Mesothelial cell of epicardium (in vitro differentiated cells): ENCODE measurements at places on chromosomes 4 and X.

DNA sequence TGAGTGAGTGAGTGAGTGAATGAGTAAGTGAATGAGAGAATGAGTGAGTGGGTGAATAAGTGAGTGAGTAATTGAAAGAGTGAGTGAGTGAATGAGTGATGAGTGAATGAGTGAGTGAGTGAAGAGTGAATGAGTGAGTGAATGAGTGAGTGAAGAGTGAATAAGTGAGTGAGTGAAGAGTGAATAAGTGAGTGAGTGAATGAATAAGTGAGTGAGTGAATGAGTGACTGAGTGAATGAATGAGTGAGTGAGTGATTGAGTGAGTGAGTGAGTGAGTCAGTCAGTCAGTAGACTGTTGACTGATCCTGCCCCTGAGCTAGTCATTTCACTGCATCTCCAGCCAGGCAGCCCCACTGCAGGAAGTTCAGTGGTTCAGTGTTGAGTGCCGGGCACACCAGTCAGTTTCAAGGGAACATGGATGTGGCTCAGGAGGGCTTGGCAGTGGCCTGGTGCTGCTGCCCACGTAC is 228.4 kb upstream of the PSAPL1 start:
- no peaks in the 10 kb centered on the region for H3K36me3 ChIP-seq
- H3K27me3 ChIP-seq: peaks cover 7% of the 10 kb centered on the region
- no peak for DNase-seq
- H3K4me3 ChIP-seq: no peak overlapping the region

GRCh38 chr4:100113096-100113495 is 77.2 kb downstream of the DDIT4L start:
- no peaks in the 10 kb centered on the region for H3K36me3 ChIP-seq
- DNase-seq: no peak
- no peaks in the 10 kb centered on the region for H3K27me3 ChIP-seq
- no peak overlapping the region for H3K4me3 ChIP-seq

DNA sequence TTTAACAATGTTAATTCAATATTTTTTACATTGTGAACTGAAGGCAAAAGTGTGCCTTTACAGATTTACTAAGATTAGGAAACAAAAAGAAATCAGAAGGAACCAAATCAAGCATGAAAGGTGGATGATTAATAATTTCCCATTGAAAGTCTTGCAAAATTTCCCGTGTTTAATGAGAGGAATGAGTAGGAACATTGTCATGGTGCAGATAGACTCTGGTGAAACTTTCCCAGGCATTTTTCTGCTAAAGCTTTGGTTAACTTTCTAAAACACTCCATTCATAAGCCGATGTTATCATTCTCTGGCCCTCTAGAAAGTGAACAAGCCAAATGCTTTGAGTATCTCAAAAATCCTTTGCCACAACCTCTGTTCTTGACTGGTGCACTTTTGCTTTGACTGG is 1522.8 kb upstream of the PABPC4L start:
- H3K27me3 ChIP-seq: no peaks in the 10 kb centered on the region
- no peaks in the 10 kb centered on the region for H3K36me3 ChIP-seq
- H3K27ac ChIP-seq: no peak overlapping the region

DNA sequence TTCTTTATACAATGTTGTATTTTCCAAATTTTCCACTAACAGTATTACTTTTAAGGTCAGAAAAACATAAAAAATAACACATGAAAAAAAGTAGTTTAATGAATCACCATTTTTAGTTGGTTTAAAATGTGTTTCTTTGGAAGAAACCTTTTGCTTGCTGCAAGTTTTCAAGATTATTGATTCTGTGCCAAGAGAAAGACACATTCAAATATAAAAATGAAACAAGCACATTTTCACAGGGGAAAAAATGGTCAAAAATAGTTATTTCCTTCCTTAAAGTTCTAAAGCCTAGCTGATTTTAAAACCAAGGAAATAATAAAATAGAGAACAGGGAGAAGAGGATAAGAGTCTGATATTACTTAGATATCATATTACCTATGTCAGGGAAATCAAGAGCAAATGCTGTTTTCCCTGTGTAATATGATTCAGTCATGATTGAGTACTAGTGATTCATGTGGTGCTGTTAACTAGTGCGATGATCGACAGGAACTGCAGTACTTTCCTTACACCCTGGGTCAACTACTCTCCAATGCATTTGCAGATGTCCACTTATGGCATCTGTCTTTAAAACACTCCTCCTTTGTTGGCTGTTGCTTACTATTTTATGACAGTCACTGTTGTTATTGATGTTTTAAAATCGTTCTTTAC is 103.8 kb downstream of the CAMK2D start:
- H3K4me1 ChIP-seq: peaks cover 17% of the 10 kb centered on the region
- no peaks in the 10 kb centered on the region for H3K27me3 ChIP-seq
- no peak overlapping the region for H3K4me3 ChIP-seq

DNA sequence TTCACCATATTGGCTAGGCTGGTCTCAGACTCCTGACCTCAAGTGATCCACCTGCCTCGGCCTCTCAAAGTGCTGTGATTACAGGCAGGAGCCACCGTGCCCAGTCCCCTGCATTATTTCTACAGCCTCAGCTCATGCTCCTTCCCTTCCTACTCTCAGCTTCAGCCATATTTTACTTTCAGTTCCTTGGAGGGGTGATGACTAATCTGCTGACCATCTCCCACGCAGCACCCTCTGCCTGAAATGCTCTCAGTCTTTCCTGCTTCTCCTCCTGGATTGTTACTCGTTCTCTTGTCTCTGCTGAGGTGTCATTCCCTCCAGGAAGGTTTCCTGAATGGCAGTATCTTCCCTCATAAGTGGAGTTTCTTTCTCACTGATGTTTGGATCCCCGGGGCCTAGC is 63.3 kb downstream of the MOSPD2 start:
- DNase-seq: no peak
- no peaks in the 10 kb centered on the region for H3K27me3 ChIP-seq
- H3K27ac ChIP-seq: no peak overlapping the region
- no peaks in the 10 kb centered on the region for H3K36me3 ChIP-seq
- no peak overlapping the region for H3K4me3 ChIP-seq

GRCh38 chr4:108988464-108989195 is 225.8 kb upstream of the ETNPPL start:
- H3K27me3 ChIP-seq: no peaks in the 10 kb centered on the region
- no peak overlapping the region for H3K27ac ChIP-seq
- no peak overlapping the region for H3K4me3 ChIP-seq
- no peak for DNase-seq
- no peaks in the 10 kb centered on the region for H3K36me3 ChIP-seq

- H3K4me3 ChIP-seq: no peak overlapping the region
- no peak overlapping the region for H3K27ac ChIP-seq
- no peak for DNase-seq
- H3K4me1 ChIP-seq: peaks cover 8% of the 10 kb centered on the region
Measured at GRCh38 chr4:147428583-147428982, 52.3 kb upstream of the EDNRA start.

GRCh38 chr4:83625821-83626220 is 89.9 kb downstream of the GPAT3 start:
- H3K27me3 ChIP-seq: no peaks in the 10 kb centered on the region
- H3K27ac ChIP-seq: no peak overlapping the region
- DNase-seq: no peak
- no peak overlapping the region for H3K4me3 ChIP-seq

DNA sequence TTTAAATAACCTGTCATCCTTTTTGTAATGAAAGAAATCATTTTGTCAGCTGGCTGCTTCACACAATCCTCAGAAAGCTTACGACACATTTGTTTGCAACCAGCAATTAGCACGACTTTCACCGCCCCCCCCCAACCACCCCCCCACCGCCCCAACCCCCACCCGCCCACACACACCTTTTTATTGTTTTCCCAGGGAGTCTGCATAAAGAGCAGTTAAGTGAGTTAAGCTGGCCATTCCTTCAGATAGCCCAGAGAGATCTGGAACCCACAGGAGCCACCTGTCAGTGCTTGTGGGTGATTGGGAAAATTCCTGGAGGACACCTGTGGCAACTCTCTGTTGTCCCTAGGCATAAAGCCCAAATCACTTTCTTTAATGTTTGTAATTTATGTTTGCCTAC is 175.7 kb upstream of the FMR1 start:
- no peaks in the 10 kb centered on the region for H3K27me3 ChIP-seq
- H3K4me1 ChIP-seq: peaks cover 9% of the 10 kb centered on the region
- no peak for DNase-seq
- H3K4me3 ChIP-seq: no peak overlapping the region
- H3K27ac ChIP-seq: no peak overlapping the region
- no peaks in the 10 kb centered on the region for H3K36me3 ChIP-seq

GRCh38 chrX:122579526-122579925 is 604.6 kb upstream of the GRIA3 start:
- H3K4me1 ChIP-seq: no peaks in the 10 kb centered on the region
- H3K4me3 ChIP-seq: no peak overlapping the region
- no peaks in the 10 kb centered on the region for H3K27me3 ChIP-seq
- no peak for DNase-seq
- H3K27ac ChIP-seq: no peak overlapping the region
- H3K36me3 ChIP-seq: no peaks in the 10 kb centered on the region

GRCh38 chr4:113537628-113538027 is 223.9 kb downstream of the CAMK2D start:
- peaks cover 2% of the 10 kb centered on the region for H3K36me3 ChIP-seq
- no peak overlapping the region for H3K27ac ChIP-seq
- no peaks in the 10 kb centered on the region for H3K27me3 ChIP-seq
- DNase-seq: no peak
- peaks cover 10% of the 10 kb centered on the region for H3K4me1 ChIP-seq
